ENCODE measurements at places on chromosomes 1 and 21. TPM values are rescaled to one million over a fixed set of nuclear protein-coding genes. Genes with fewer than 3 reads are reported as not detected.

Gene OR2T11
- not detected for polyA plus RNA-seq

Gene ERO1B
- polyA plus RNA-seq, result 2.8 TPM

Gene NPPA
- 0.13 TPM for polyA plus RNA-seq

Gene ERG
- 6.6 TPM for polyA plus RNA-seq

Gene RPL11
- 1,926 TPM for polyA plus RNA-seq

Gene F3
- 3.8 TPM for polyA plus RNA-seq

Gene GJC2
- 0.20 TPM for polyA plus RNA-seq

DNA sequence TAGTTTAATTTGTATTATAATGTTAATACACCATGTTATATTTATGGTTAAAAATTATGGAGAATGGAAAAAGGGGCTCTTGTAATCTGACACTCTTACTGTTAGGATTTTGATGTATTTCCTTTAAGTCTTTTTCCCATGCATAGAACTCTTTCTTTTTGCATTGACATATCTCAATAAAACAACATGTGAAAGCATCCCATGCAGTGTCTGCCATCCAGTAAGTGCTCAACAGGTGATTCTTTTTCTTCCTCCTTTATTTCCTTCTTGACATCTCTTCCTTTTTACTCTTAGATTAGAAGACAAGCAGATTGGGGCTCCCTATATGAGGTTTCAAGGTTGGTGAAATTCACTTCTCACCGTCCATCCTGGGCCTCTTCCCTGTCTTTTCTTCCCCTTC, 2.8 kb downstream of the NEXN start:
- DNase-seq, result no peak

DNA sequence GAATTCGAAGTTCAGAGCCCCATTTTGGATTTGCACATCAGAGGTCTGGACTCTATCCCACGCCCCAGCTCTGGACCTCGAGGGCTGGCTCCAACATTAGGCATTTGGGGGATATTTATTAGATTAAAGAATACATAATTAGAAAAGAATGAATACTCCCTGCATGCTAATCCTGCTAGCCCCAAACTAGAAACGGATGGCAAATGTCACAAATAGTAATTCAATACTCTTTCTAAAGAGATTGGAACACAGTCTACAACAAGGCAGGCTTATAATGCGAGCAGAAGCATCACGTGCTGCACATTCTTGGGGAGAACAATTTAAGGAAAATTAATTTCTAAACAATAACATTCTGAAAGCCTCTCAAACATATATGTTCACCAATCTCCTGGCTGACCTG, 27.7 kb upstream of the RAP1A start:
- no peak for DNase-seq

DNA sequence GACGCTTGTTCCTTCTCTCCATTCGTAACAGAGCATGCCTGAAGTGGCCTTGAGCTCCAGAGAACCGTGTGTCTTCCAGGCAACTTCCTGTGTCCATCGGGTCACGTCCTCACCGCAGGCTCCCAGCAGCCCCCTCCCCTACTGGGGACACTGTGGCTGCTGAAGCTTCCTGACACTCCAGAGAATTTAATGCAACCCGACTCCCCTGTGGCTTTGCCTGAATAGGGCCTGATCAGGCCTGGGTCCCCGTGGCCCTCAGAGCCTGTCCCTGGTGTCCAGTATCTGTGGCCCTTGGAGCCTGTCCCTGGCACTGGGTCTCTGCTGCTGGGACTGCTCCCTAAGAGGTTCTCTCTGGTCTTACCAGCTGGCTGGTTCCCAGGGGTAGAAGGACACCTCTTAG, 219.7 kb upstream of the VAMP3 start:
- peak; percentile 41 for DNase-seq

DNA sequence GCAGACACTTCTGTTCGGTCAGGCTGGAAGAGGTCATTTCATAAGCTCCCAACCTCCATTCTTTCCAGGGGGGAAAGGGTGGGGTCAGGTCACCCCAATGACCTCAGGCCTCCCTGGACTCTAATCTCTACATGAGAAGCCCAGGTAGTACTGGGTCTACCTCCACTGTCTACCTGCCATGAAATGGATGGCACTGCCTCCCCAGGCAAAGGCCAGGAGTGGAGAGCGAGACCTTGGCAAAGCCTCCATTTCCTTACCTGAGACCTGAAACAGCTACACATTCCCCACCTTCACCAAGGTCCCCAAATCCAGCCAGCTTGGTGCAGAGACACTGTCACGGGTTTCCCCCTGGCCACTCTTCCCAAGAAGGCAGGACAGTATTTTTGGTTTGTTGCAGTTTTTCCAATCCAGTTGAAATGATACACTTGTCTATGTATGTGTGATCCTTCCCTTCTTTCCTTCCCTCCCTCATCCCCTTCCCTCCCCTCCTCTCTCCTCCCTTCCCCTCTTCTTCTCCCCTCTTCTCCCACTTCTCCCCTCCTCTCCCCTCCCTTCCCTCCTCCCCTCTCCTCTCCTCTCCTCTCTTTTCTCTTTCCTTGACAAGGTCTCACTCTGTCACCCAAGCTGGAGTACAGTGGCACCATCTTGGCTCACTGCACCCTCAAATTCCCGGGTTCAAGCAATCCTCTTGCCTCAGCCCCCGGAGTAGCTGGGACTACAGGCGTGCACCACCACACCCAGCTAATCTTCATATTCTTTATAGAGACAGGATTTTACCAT, 16.1 kb downstream of the BTG2 start:
- DNase-seq, result no peak

DNA sequence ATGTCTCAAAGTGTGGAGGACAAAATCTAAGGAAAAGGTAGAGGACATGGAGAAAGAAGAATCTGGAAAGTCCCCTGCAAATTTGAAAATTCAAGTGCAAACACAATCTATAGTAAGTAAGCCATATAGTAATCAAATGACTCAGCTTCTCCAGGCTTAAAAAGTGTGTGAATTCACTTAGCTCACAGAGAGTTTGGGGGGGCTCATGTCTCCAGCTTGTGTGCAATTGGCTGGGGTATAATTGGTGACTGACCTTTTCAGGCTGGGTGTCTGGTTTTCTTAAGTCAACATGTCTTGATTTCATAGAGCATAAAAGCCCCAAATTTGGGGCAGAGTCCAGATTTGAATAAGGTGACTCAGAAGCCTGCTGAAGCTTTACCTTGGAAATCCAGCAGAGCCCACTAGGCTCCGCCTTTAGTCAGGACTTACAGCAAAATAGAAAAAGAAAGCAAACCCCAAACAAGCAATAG, 8.6 kb downstream of the CLDN14 start:
- DNase-seq, result no peak

GRCh38 chr1:77280962-77281361, 857 bp upstream of the AK5 start:
- DNase-seq, result no peak

DNA sequence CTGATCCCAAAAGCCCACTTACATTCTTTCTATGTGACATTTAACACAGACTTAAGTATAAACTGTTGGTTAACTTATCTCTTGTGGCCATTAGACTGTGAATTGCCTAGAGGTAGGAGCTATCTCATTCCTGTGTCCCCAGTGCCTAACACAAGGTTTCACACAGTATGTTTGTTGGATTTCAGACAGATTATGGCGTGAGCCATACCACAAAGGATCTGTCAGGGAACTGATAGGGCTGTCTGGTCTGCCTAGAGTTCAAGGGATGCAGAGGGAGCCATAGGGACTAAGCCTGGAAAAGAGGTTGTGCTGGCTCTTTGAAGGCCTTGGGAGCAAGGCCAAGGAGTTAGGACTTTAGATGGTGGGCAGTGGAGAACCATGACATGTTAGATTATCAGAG, 40.0 kb downstream of the MEF2D start:
- DNase-seq, result no peak

- DNase-seq, result no peak
Observed at GRCh38 chr1:62045574-62045973, 149.1 kb upstream of the L1TD1 start.

DNA sequence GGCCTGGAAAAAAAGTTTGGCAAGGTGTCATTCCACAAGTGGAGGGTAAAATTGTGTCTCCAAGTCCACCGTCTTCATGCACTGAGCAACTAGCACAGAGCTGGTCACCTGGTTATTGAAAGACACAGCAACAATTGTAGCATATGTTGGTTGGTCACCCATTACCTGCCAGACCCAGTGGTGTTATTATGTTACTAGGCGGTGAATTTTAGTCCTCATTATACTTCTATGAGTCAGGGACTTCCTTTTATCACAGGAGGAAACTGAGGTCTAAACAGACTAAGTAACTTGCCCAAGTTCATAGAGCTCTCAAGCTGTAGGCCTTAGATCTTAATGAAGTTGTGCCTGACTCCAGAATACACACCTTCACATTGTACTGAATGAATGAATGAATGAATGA, 94.9 kb upstream of the VANGL1 start:
- DNase-seq, result no peak

DNA sequence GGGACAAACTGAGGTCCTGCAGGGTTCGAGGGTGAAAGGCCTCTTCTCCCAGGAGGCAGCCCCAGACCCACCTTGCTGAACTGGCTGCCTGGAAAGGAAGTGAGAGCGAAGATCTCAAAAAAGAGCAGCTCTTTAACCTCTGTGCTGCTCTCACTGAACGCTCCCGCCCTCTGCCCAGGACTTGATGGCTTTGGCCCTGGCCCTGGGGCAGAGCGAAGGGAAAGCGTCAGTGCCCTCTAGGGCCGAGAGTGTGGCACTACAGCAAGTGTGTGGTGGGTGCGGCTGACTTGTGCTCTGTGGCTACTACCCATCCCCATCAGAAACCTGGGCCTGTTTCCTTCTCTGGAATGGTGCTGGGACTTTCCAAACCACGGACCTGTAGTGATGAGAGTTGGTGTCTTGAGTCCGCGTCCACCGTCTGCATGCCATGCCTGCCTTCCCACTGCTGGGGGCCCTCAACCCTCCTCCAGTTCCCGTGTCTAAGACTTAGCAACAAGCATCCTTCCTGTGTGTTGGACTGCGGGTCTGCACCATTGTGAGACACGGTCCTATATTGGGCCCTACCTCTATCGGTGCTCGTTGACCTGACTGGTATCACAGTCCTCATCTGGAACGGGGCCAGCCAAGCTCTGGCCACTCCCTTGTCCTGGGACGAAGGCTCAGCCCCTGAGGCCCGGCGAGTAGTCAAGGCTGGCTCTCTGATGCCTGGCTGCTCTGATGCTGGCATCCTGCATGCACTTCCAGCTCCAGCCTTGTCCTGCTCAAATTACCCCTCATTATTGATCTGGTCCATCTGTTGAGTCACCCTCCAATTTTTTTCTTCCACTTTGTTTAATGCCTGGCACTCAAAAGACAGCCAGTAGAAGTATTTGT, 180.3 kb downstream of the DISC1 start:
- DNase-seq, result peak; percentile 70

DNA sequence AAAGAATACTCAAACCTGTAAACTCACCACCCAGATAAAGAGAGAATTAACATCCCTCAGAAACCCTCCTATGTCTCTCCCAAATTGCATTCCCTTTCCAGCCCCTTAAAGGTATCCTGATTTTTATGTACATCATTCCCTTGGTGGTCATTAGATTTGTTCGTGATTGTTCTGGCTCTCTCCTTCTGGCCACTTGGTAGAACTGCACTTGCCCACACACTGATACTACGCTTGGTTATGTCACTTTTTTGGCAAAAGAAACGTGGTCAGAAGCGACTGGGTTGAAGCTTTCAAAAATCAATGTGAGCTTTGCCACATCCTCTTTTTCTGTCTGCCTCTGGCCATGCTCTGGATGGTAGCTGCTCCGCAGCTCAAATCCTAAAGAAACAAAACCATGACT, 76.3 kb downstream of the KRTAP19-8 start:
- no peak for DNase-seq

DNA sequence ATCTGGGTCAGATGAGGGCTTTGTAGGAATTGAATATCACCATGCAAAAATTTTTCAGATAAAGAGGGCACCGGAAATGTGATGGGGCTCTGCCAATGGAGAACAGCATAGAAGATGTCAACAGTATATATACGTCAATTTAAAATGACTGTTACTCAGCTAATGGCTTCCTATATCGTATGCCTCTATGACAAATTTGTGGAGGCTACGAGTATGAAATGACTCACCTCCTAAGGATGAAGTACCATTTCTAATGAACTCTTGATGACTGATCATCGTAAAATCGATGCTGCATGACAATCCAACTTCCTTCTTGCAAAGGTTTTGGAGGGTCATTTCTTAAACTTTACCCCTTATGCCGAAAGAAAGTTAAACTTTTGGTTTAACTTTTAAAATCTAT, 450.3 kb upstream of the ZP4 start:
- DNase-seq, result no peak

DNA sequence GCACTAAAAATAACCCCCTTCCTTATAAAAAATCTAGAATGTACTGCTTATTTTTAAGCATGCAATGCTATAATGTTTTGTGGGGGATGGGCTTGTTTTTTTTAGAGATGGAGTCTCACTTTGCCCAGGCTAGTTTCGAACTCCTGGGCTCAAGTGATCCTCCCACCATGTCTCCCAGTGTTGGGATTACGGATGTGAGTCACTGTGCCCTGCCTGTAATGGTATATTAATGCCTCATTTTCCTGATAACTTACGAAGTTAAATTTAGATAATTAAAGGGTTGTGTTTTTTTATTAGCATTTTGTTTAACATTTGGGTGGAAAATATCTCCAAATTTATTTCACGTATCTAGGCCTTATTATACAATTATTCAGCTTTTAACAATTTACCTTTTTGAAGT, 6.5 kb downstream of the RNF11 start:
- DNase-seq, result no peak
